ENCODE measurements at places on chromosomes 7 and 10.

- DNase-seq = peak; percentile 17
These were observed 193.8 kb upstream of the CCDC6 start for GRCh38 chr10:60099998-60100747.

DNA sequence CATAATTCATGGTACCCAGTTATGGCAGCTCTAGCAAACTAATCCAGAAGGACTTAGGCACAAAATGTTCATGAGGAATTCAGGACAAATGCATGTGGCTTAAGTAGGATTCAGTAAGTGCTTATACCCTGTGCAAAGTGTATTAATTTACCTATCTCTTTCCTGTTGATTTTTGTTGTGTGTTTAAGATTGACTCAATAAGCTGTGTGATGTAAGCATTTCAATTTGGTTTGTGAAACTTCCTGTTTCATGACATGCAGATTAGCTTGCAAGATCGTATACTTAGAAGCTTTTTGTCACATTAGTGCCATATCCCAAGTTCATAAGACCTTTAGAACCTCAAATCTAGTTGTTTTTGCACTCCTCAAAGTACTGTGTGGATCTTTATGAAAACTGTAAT is 416.7 kb downstream of the ARL4A start:
- DNase-seq = no peak

GRCh38 chr7:69942573-69942972 is 344.3 kb downstream of the AUTS2 start:
- no peak for DNase-seq

DNA sequence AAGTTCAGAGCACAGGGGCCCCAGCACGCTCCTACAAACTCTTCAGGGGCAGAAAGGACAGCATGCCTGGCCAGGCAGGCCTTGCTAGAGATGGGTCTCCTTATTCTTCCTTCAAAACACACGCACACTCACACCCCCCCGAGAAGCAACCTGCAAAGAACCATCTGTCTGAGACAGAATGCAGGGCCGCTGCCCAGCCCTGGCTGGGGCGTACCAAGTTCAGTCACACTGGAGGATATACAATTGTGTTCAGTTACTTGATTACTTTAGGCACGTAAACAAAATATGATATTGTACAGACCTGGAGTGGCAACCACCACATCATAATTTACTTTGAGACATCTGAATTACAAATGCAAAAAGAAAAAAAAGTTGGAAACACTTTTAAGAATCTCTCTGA is 5.7 kb downstream of the FAM53B start:
- DNase-seq = no peak

GRCh38 chr7:19215412-19215811 is 70.2 kb upstream of the FERD3L start:
- DNase-seq = peak; percentile 5

DNA sequence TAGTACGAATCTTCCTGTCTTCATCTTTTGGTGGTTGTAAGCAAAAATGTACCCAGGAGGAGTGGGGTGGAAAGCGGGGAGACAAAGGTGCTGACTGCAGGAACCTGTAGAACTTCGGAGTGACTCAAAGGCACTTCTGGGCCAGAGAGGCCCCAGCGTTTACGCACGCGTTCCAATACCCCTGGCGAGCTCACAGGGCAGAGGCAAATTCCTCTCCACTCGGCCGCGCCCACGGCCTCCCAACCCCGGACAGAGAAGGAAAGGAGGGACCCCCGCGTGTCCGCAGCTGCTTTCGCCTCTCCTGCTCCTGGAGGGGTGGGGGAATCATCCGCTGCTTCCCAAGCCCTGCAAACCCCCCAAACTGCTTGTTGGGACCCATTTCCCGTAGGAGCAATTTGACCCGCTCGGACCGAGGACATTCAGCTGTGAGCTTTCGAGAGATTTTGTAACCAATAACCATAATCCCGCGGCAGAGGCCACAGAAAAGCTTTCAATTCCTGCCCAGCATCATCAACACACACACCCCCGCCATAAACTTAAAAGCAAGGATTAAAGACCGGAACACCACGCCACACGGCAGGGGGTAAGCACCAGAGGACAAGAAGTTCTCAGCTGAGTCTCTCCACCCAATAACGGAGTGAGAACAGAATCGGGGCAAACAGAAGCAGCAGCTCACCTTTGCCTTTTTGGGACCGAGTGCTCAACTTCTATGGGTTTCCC is 2.3 kb downstream of the IGF2BP3 start:
- DNase-seq = peak; percentile 69

- no peak for DNase-seq
These were observed 11.9 kb upstream of the TSPAN15 start for GRCh38 chr10:69439350-69439739.

- DNase-seq = peak; percentile 40
These were observed 67.6 kb downstream of the TACC2 start for GRCh38 chr10:122056431-122057094.

GRCh38 chr10:14328881-14329672 is 1.6 kb downstream of the FRMD4A start:
- no peak for DNase-seq

DNA sequence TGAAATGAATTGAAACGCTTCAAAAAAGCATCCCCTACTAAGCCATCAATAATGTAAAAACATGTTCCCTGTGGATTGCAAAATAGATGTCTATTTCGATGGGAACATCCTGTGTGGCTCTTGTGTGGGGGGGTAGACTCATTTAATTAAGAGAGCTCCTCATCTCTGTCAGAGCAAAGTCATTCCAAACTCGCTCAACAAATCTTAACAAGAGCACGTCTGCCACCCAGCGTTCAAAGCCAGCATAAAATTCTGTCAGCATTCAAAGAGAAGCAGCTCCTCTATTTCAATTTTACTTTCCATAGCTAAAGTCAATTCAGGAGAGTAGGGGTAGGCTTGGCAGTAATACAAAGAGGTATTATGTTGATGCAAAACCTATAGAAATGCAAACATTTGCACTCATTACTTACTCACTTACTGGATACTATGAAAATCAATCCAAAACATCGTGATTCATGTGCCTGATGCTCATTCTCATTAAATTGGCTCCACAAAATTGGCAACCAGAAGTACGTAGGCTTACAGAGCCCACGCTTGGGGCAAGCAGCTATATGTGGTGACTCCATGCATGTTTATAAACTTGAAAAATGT is 114.9 kb downstream of the IPMK start:
- no peak for DNase-seq

DNA sequence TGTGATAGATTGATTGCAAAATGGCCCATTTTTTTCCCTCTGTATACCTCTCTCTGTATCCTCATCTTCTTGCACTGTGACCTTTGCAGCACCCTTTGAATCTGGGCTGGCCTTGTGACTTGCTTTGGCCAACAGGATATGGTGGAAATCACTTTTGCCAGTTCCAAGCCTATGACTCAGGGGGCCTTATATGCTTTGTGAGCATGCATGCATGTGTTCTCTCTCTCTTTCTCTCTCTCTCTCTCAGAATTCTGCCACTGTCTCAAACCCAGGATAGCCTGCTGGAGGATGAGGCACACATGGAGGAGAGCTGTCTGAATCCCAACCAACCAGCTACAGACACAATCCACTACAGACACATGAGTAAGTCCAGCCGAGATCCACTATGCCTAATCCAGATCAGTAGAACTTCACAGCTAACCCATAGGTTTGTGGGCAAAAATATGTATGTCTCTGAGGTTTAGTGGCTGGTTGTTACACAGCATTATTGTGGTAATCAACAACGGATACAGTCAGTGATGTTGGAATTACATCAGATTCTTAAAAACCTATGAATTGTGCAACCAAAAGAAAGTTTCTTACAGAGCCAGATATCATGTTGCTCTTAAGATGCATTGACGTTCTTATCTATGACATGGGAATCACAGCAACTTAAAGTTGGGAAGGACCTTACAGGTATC is 41.8 kb upstream of the ABCB4 start:
- no peak for DNase-seq

GRCh38 chr10:89481662-89482061 is 53.7 kb downstream of the SLC16A12 start:
- peak; percentile 64 for DNase-seq

DNA sequence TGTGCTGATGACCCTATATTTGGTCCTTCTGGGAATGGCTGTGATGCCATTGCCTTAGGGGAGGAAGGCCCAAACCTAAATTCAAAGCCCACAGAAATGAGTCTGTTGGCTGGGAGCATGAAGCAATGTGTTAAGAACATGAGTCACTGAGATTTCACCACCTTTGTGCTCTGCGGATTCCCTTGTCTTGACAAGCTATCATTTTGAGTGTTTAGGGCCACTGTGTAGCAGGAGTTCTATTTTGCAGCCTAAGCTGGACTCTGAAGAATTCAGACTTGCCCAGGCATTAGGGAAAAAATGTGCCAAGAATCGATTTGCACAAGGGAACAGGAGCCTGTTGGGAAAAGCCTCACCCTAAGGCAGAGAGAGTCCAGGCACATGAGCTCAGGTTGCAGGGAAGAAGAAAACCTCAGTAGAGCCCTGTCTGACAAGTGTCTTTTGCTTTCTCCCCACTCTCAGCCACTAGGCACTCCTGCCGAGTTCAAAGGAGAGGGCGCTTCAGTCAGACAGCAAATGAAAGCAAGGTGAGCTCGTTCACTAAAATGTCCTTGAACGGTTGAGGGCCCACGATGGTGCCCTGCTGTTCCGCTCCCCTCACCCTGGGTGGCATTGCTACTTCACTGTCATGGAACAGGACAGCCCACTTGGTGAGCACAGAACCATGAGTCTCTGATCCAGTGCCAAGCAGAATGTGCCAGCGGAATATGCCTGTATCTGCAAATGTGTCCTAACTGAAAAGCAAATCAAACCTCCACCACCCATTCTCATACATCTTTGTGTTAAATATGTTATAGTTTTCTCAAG is 93.6 kb downstream of the PRLHR start:
- no peak for DNase-seq

DNA sequence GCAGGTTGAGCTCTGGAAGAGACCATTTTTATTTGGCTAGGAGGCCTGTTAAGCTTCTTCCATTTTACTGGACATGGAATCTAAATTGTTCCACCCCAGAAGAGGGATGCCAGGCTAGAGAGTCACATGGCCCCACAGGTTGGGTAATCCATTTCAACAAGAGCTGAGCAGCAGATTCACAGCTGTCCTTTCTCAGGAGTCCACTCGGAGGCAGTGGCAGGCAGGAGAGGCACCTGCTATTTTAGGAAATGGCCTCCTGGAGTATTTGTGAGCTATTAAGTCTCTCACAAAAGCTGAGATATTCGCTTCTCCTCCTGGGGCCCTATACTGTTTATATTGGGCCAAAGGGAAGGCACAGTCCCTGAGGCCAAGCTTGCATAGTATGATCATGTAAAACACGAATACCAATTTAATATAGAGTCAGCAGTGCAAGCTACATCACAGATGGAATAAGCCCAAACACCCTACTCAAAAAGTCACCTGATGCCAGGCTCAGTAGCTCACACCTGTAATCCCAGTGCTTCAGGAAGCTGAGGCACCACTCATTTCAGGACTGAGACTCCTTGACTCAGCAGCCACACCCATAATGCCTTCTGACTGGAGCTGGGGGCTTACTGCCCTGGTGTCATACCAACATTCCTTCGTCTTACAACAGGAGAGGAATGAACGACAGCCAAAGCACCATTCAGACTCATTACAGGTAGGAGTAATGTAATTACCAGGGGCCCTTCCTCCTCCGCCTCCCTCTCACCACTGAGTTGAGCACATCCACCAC is 124.1 kb downstream of the LMBR1 start:
- DNase-seq = no peak

GRCh38 chr7:391961-392524 is 102.1 kb downstream of the FOXL3 start:
- no peak for DNase-seq

DNA sequence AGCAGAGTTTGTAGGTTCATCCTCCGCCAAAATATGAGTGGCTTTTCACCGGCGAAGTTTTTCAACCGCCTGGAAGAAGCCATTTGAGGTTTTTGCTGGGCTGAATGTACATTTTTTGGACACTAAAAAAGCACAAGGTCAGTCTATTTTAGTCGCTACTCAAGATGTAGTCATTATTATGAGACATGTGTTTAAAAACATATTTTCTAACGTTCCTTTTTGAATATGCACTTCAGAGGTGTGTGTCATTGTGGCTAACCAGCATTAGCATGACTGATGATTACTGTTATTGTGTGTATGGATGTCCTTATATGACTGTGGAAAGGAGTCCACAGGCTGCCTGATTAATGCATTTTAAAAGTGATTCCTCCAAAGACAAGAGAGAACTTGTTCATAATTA is 605.4 kb downstream of the INHBA start:
- no peak for DNase-seq

GRCh38 chr10:129864082-129864481 is 100.0 kb downstream of the EBF3 start:
- no peak for DNase-seq

DNA sequence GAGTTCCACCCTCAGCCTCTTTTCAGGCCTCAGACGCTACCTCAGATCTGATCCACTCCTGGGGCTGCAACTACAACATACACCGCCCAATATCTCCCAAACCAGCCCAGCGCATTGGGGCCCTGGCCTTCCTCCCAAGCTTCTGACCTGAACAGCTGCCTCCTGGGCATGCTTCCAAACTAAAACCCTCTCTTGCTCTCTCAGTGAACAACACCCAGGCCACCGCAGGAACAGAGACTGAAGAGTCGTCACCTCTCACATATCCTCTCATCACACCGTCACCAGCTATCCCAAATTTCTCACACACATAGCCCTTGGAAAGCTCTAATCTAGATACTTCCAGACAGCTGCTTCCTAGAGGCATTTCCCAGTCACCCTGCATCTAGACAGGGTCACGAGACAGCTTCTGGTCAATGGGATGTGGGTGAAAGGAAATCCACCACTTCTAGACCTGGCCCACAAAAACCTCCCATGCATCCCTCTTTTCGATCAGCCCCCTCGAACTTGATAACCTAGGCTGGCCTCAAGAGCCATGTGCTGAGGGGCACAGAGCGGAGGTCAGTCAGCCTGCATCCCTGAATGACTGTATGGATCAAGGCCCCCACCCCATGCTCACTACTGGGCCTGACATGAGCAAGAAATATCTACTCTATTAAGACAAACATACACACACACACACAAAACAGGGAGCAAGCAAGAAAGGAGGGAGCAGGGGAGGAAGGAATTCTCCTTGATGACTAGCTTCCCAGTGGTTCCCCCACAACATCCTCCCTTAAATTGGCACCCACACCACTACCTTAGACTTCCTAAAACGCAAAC is 1.8 kb downstream of the PARP12 start:
- peak; percentile 37 for DNase-seq

DNA sequence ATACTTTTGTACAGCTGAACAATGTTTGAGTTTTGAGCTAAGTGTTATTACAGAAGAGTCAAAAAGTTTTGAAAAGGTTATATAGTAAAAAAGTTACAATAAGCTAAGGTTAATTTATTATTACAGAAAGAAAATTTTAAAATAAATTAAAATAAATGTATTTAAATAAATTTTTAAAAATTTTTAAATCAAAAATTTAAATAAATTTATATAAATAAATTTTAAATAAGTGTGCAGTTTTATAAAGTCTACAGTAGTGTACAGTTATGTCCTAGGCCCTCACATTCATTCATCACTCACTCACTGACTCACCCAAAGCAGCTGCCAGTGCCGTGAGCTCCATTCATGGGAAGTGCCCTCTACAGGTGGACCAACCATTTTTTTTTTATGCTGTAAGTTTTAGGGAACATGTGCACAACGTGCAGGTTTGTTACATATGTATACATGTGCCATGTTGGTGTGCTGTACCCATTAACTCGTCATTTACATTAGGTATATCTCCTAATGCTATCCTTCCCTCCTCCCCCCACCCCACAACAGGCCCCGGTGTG is 462.9 kb upstream of the ZMIZ1 start:
- no peak for DNase-seq
